Gastroesophageal sphincter (tissue), 4 donors: ENCODE measurements at places on chromosomes 1 and 21.
A peak's percentile ranks its signal among the peaks of the same experiment; 100 is the strongest.

- no peak for ATAC-seq
Measured at GRCh38 chr1:111647736-111648135, 28.1 kb downstream of the RAP1A start.

GRCh38 chr1:167431261-167431908 lies 86.9 kb downstream of the CD247 start:
- no peak for ATAC-seq

GRCh38 chr1:119384591-119384990 lies 16.0 kb downstream of the HAO2 start:
- no peak for ATAC-seq

DNA sequence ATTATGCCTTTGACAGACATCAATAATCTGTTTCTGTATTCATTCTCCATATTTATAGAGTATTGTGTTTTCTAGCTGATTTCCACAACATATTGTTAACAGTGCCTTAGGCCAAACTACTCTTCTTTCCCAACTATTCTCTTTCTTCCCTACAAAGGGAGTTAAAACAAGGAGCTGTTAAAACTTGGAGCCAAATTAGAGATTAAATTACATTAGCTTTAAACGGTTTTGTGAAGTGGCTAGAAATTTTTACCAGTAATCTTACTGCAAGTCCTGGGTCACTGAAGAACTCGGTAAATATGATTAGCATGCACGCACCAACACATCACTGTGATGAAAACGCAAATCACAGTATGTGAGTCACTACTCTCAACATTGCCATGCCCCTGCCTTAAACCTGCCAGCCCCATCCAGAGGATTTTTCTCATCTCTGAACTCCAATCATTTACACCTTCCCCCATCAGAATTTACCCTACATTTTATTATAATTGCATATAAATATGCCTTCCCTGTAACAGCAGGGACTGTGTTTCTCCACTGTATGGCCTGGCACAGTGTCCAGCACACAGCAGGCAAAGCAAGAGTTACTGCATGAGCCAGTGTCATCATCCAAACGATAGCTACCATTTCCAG lies 1.5 kb upstream of the PRDX6 start:
- ATAC-seq = no peak

DNA sequence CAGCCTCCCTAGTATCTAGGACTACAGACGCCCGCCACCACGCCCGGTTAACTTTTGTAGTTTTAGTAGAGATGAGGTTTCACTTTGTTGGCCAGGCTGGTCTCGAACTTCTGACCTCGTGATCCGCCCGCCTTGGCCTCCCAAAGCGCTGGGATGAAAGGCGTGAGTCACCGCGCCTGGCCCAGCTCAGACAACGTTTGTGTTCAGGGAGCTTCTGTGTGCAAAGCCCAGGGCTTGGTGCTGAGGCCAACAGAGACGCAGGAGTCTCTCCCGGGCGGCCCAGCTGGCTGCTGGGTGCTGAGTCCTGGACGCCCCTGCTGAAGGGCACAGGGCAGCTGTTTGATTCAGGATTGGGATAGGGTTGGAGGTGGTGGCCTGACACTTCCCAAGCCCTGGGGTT lies 3.0 kb downstream of the PRKCZ start:
- no peak for ATAC-seq

- ATAC-seq = no peak
Measured at GRCh38 chr1:51313268-51313852, 17.0 kb downstream of the TTC39A start.

GRCh38 chr1:15189692-15190370 lies 36.3 kb downstream of the TMEM51 start:
- ATAC-seq = no peak

GRCh38 chr1:208093754-208094719 lies 150.1 kb downstream of the PLXNA2 start:
- no peak for ATAC-seq

DNA sequence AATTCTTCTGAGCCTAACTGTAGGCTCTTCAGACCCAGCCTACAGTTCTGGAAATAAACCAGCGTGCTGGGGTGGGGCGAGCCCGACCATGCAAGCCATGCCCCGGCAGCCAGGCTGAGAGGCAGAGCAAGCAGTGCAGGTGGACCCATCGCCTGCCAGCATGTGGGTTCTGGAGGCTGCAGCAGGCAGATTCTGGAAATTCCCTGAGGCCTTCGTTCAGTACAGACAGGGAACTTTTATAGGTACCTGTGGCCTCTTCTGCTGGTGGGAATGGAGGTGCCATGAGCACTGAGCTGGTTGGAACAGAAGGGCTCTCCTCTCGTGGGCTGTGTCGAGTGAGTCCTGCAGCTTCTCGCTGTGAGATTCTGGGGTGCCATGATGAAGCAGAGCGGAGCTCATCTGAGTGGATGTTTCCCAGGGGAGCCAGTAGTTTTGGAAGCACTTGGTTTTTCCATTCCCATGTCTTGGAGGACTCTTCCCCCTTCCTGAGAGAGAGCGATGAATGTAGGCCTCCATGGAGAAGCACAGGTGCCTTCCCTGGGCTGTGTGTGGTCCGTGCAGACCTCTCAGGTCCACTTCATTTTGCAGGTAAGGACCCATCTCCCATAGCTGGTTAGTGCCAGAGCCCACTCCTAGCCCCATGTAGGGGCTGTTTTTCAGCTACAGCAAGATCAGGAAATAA lies 94.1 kb downstream of the PCBP3 start:
- no peak for ATAC-seq

DNA sequence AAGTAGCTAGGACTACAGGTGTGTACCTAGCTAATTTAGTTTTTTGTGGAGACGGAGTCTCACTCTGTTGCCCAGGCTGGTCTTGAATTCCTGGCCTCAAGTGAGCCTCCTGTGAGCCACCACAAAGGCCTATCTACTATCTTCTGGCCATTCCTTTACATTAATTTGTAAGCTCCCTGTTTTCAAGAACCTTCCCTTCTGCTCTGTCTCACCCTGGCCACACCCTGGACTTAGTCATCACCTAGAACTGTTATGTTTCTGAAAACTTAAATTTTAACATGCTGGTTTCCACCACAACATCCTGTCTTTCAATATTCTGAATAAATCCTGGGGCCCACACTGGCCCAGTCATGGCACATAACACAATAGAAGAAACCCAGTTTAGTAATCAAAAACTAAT lies 4.9 kb upstream of the B4GALT3 start:
- no peak for ATAC-seq

GRCh38 chr21:39238275-39238674 lies 55.0 kb upstream of the PSMG1 start:
- ATAC-seq = no peak

DNA sequence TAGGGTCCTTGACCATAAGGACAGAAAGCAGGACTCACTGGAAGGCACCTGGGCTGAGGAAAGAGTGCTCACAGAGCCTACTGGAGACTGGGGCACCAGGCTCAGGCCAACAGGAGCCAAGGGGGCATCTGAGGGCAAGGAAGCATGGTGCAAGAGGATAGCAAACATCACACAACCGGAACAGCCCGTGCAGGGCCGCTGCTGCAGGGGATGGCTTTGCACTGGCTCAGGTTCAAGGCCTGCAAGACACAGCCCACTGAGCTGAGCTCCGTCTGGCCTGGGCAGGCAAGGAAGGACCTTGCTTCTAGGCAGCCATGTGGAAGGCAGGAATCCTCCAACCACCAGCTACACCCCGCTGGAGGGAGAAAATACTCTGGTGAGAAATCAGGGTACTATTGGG lies 59.8 kb upstream of the KIF26B start:
- ATAC-seq = no peak

GRCh38 chr1:91879733-91880132 lies 6.2 kb downstream of the TGFBR3 start:
- ATAC-seq = no peak

DNA sequence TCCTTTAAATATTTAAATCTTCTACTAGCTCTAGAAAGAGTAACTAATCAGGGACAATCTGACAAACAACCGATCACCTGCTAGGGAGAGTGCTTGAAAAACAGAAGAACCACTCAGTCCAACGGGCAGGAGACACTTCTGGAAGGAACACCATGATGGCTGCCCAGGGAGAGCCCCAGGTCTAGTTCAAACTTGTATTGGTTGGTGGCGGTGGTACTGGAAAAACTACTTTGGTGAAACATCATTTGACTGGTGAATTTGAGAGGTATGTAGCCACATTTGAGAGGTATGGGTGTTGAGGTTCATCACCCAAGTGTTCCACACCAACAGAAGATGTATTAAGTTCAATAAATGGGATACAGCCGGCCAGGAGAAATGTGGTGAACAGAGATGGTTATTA lies 4.8 kb upstream of the WDR47 start:
- no peak for ATAC-seq

GRCh38 chr1:201014816-201015200 lies 8.7 kb downstream of the KIF21B start:
- ATAC-seq = no peak

DNA sequence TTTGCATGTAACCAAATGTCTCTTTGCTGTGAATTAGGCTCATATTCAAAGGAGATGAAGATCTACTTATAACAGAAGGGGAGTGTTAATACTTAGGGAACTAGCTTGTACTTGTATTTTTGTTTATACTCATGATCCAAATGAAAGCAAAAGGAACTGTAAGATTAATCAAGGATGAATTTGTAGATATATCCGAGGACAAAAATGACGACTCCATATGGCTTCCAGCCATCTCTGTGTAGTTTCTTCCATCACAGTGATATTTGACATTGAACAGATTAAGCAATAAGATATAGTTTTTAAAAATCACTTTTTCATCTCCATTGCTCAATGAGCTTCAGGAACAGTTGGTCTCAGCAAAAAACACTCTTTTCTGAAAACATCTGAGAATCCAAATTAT lies 257.4 kb upstream of the CAMK1G start:
- ATAC-seq = peak; percentile 46

GRCh38 chr1:2356911-2357845 lies 34.2 kb downstream of the MORN1 start:
- no peak for ATAC-seq

DNA sequence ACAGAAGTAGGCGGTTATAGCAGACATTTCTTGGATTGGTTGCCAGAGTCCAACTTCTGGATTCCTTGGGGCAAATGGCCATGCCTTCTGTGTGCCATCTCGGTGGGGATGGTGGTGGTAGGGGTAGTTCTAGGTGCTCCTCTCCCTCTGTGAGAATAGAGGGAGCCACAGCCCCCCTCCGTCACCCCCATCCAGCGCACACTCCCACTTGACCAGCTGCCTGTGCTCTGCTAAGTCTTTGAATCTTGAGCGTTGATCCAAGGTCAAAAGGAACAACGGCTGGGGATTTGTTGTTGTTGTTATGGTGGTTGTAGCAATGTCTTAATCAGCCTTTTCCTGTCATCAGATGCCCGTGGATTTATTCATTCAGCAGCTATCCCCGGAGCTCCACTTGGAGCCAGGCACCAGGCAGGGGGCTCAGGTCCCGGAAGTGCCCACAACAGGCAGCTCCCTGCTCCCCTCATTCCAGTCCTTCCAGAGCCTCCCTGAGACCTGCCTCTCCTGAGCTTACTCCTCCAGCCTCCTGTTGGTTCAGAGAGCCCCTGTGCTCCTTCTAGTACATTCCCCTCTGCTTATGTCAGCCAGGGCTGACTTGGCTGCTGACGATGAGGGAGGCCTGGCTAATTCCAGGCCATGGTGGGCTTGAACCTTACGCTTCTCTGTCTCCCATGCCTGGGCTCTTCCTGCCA lies 146.6 kb upstream of the WNT4 start:
- ATAC-seq = no peak

- ATAC-seq = no peak
Measured at GRCh38 chr1:76615253-76616035, 251.8 kb upstream of the ST6GALNAC5 start.

DNA sequence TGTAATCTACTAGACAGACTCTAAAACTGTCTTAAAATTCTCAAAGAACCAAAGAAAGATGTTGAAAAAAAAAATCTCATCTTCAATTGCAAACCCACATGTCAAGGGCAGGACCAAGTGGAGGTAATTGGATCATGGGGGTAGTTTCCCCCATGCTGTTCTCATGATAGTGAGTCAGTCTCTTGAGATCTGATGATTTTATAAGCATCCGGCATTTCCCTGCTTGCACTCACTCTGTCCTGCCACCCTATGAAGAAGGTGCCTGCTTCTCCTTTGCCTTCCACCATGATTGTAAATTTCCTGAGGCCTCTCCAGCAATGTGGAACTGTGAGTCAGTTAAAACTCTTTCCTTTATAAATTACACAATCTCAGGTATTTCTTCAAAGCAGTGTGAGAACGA lies 257.0 kb downstream of the HHIPL2 start:
- no peak for ATAC-seq

GRCh38 chr1:42914092-42914627 lies 44.5 kb downstream of the SLC2A1 start:
- no peak for ATAC-seq

- ATAC-seq = peak; percentile 61
Measured at GRCh38 chr1:183227422-183228346, 41.6 kb downstream of the LAMC2 start.

- no peak for ATAC-seq
Measured at GRCh38 chr1:44024031-44024902, 7.0 kb downstream of the SLC6A9 start.

DNA sequence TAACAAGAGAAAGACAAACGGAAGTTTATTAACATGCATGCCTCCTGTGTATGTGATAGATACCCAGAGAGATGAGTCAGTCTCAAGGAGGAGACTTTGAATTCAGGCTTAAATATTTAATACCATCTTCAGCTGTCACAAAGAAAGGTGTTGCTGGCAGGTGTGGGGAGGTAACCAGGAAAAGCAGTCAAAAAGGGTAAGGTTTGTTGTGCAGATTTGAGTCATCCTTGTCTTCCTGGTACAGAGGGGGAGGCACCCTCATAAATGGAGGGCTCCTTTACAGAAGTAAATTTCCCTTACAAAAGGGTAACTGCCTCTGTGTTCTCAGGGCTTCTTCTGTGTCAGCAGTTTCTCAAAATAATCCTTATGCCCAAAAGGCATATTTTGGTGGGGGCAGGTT lies 75.2 kb upstream of the B3GALT5 start:
- ATAC-seq = no peak

DNA sequence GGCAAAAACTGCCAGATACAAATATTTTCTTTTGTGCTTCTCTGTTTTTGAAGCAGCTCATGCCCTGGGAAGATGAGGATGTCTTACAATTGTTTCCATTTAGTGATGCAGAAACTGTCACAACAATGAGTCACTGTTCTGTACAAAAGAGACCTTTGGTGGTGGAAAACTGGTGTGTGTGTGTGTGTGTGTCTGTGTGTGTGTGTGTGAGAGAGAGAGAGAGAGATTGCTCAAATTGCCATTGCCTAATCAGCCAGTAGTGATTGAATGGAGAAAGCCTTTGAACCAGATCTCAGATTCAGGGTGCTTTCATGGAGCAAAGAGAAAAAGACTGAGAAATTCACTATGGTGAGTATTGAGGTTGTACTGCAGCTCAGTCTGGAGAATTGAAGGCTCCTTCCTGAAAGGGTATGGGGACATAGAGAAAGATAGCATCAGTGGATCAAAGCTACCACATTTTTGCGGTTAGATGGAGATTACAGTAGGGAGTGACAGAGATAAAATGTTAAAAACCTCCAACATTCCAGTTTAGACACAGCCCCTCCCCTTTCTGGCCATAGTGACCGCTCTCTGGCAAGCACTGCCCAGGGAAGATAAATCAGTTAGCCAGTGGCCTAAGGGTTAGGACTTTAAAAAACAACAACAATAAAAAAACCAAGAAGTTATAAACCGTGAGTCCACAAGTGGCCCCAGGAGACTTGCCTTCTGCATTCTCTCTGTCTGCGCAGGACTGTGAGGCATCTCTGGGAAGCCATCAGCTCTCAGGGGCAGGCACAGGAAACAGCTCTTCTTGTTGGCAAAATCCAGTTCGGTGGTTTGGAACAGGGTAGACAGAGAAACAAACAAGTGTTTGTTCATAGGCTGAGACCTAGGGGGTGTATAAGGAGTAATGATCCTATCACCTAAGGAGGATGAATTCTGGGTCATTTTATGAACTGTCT lies 406.5 kb downstream of the DUSP10 start:
- peak; percentile 79 for ATAC-seq

- no peak for ATAC-seq
Measured at GRCh38 chr1:176195547-176195946, 11.5 kb downstream of the COP1 start.

- no peak for ATAC-seq
Measured at GRCh38 chr1:70864302-70864701, 183.3 kb downstream of the PTGER3 start.
